ENCODE measurements at places on chromosomes 7 and 10.

DNA sequence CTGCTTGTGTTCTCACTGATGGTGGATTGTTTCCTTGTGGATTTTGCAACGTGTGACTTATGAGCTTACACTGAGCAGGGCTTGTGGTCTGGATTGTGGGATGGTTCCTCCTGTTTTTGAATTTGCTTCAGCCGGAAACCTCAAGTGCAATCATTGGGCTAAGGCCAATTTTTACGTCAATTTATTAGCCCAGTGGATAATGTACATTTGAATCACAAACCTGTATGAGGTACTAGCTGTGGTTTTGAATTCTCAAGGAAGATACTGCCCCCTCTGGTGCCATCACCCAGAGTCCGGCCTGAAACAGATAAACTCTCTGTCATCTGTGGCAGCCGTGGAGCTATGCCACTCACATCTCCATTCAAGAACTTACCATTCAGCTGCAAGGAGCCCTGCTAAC lies 7.3 kb upstream of the ZNF777 start:
- no peak for DNase-seq

DNA sequence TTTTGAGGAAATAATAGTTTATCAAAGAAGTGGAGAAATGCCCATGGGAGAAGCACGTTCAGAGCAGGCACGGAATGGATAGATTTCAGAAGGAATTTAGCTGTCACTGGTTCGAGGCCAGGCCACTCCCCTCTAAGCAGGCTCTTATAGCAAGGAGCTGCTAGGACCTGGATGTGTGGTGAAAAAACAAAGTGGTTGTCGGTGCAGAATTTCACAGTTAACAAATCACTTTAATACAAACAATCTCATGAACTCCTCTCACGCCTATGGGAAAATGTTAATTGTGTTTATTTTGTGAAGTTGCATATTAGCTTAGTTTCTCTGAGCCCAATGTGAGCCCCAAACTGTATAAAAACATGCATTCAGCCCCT lies 176.3 kb downstream of the PKD1L1 start:
- DNase-seq, result peak; percentile 15

DNA sequence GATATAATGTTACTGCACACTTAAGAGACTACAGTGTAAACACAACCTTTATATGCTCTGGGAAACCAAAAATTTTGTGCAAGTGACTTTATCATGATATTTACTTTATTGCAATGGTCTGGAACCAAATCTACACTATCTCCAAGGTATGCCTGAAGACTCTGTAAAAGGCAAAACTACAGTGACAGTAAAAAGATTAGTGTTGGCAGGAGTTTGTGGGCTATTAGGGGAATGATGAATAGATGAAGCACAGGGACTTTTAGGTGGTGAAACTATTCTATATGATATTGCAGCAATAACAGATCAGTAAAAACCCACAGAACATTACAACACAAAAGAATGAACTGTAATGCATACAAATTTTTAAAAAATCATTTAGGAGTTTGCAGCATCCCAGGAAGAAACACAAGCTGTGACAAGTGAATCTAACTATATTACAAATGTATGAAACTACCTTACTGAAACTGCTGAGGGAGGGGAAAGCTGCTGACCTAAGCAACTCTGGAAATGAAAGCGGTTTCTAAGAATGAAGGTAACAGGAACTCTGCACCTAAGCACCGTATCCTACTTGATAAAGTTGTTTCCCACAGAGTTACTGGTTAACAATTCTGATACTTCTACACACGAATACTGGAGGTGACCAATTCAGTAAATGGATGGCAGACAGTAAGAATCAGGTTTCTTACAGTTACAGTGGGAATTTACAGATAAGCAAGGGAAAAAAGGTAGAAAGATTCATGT lies 82.6 kb downstream of the ATE1 start:
- no peak for DNase-seq

GRCh38 chr7:69403169-69403568 lies 195.1 kb upstream of the AUTS2 start:
- peak; percentile 10 for DNase-seq

DNA sequence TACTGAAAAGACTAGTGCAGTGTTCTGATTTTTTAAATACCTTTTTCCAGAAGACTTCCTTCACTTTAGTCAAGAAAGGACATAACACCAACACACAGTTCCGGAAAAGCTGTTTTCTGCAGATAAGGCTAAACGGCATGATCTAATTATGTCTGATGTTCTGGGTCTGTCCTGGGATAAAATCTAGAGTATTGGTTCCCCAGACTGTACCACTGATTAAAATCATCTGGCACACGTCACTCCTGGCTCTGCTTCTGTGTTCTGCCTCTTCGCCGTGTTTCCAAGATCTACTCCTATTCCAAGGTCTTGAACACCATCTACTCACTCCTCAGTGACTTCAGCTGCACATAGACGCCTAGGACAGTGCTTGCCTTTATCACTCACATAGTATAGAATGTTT lies 100.8 kb upstream of the SFMBT2 start:
- no peak for DNase-seq

- DNase-seq, result no peak
Observed at GRCh38 chr7:105838627-105839231, 37.7 kb downstream of the ATXN7L1 start.

DNA sequence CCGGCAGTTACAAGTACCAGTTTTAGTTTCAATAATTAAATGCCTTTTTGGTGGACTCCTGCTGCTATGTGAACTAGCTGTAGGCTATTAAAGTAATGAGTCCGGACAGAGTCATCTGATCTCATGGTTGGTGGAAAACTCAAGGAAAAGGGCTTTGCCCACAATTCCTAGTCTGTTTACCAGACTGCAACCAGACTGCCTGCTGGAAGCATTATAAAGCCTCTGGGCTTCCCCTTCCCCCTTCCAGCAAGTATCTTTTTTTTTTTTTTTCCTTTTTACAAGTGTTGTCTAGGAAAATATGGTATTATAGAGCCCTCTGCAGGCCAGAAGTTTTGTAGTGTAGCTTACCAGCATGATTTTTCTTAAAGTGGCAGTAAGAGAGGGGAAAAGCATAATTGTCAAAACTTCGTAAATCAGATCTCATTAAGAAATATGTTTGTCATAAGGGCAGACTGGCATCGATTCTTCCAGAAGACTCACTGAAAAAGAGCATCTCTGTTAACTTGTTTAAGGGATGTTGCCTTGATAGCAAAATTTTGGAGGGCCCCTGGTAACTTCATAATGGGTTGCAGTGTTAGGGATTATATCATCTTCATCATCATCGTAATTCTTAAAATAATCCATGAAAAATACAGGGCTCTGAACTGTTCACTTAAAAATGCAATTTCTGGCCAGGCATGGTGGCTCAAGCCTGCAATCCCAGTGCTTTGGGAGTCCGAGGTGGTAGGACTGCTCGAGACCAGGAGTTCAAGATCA lies 181.3 kb downstream of the TAX1BP1 start:
- DNase-seq, result peak; percentile 22

- no peak for DNase-seq
Observed at GRCh38 chr7:129266181-129266580, 41.4 kb downstream of the AHCYL2 start.

GRCh38 chr10:88234297-88234696 lies 348.8 kb downstream of the RNLS start:
- no peak for DNase-seq

GRCh38 chr10:88765816-88766215 lies 6.0 kb downstream of the LIPN start:
- DNase-seq, result no peak

DNA sequence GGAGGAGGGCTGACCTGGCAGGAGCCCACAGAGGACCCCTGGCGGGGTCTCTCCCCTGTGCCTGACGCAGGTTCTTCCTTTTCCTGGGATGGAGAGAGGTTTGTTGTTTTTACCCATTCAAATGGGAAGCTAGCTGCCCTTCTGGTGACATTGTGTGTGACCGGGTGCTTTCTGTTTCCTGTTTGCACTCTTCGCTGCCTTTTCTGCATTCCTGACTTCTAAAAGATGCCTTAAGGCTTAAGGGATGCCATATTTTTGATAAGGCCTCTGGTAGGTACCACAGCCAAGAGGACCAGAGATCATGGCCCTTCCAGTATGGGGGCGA lies 20.3 kb downstream of the ZNF783 start:
- DNase-seq, result no peak

DNA sequence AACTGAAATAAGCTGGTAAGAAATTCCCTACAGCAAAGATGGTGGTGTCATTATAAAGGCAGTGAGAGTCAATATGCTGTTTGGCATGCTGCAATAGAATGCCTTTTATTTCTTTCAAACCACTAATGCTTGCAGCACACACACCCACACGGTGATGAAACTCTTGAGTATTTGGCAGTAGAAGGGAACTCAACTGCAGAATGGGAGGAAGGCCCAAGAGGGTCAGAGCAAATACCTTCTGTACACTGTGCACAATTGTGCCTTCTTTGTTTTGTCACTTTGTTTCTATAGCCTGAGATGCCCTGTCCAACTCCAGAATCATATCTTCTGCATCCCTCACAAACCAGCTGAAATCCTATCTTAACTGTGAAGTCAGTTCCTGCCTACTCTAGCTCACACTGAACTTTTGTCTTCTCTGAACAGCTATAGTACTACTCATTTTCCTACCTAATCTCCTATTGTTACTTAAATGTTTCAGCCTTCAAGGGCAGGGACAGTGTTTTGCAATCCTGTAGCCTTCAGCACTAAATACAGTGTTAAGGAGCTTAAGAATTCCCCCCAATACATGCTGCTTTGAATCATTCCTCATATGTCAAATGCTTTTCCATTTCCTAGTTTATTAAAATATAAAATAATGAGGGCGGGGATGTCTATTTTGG lies 22.2 kb downstream of the MMS19 start:
- DNase-seq, result no peak

DNA sequence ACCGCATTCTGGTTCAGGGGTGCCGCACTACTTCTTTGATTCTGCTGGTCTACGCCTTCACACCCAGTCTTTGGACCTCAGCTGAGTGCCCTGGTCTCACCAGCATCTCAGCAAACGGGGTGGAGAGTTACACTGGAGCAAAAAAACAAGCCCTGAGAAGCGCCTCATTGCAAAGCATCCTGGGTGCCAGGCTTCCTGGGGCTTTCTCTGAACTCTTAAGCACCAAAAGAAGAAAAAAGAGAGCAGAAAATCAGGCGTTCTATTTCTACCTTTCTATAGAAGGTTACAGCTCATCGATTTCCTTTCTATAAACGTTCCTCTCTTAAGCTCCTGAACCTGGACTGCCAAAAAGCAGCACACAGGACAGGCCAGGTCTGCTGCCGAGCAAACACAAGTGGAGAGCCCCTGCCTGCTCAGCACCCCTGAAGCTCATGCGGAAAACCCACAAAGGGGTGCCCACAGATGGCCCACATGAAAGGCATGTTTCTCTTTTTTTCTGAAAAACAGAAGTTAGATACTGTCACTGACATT lies 217.9 kb downstream of the SFMBT2 start:
- no peak for DNase-seq

DNA sequence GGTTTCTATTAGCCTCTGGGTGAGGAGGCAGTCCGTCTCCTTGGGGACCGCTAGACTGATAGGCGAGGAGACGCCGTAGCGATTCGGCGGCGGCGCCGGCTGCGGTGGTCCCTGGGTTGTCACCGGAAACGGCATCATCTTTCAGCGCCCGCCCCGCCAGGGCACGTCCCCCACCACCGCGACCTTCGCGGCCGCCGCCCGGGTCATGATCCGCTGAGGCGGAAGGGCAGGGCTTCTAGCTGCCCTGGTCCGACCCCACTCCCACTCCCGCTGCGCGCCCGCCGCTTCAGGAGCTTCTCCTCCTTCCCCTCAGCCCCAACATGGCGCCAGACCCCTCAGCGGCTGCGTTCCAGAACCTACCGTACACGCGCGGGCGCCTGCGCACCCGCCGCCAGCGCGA lies at the start of gene PAPOLB:
Gene PAPOLB, minus strand, starts transcription at position 358 of the 400 bp plus-strand sequence. Its CDS starts 220 bp downstream, at position 138.
- no peak for DNase-seq

DNA sequence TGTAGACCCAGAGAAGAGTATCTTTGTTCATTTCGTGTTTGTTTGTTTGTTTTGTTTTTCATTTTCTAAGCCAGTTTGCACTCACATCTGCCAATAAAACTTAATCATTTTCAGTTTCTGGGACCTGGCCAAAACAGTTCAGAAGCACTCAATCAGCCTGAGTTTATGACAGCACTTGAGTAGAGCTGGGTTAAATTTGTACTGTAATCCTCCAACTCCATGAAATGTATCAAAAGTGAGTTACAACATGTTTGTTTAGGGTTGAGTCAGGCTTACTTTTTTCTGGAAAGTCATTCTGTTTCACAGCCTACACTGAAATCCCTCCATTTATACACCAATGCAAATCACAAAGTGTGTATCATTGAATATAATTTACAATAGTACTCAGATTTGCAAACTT lies 91.9 kb downstream of the ZWINT start:
- DNase-seq, result no peak

DNA sequence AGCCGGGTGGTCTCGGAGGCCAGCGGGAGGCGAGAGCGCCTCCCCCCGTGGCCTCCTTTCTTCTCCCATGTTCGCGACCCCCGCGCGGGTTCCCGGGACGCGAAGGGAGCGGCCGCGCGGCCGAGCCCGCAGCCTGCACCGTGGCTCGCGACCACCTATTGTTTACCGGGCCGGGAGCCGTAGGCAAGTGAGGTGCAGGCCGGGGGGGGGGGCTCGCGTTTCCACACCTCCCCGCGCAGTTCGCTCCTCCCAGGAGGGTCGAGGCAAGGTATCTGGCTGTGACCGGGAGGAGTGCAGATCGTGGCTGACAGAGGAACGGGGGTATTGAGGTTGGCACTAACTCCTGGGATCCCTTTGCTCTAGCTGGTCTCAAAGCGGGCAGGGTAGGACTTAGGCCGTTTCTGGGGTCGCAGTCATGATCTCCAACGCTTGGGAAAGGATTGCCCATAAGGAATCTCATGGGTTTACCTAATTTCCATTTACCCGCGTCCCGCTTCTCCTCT lies 734 bp downstream of the PTPN12 start:
- DNase-seq, result peak; percentile 52

GRCh38 chr10:35353805-35354204 lies 17.5 kb downstream of the CCNY start:
- no peak for DNase-seq

GRCh38 chr10:83153714-83154113 lies 985.6 kb upstream of the GHITM start:
- DNase-seq, result no peak

DNA sequence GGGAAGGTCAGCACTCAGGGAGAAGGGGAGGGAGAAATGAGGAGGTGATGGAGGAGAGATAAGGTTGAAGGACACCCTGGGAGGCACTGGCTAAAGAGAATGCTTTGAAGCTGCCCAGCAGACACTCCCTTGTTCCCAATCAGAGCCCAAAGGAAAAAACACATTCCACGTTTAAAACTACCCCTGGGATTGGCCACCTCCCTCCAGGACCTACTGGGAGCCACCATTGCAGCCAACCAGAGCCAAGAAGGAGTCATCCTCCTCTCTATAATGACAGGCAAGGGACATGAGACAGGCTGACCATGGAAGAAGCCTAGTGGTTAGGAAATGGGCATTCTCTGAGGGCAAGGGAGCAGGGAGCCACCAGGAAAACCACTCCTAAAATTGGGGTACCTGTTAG lies 43.8 kb downstream of the MYO1G start:
- no peak for DNase-seq

GRCh38 chr7:140691376-140692045 lies 5.0 kb upstream of the NDUFB2 start:
- DNase-seq, result no peak

Data from nephron progenitor cell (in vitro differentiated cells).